ENCODE measurements at places on chromosomes 5 and 9.

GRCh38 chr9:72155301-72155700 is 6.1 kb downstream of the GDA start:
- no peak for DNase-seq

DNA sequence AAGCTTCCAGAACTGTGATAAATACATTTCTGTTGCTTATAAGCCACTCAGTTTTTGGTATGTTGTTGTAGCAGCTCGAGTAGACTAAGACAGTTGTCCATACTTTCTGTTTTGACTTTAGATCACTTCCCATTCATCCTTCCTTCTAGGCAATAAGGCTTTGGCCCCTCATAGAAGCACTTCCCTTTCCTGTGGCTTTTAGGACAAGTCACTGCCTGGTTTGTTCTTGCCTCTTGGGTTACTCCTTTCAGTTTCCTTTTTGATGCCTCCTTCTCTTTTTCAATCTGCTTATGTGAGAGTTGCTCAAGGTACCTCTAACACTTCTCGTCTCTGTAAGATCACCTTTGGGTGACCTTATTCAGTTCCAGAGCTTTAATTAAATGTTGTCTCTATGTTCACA is 72.4 kb upstream of the NTRK2 start:
- DNase-seq, result no peak

DNA sequence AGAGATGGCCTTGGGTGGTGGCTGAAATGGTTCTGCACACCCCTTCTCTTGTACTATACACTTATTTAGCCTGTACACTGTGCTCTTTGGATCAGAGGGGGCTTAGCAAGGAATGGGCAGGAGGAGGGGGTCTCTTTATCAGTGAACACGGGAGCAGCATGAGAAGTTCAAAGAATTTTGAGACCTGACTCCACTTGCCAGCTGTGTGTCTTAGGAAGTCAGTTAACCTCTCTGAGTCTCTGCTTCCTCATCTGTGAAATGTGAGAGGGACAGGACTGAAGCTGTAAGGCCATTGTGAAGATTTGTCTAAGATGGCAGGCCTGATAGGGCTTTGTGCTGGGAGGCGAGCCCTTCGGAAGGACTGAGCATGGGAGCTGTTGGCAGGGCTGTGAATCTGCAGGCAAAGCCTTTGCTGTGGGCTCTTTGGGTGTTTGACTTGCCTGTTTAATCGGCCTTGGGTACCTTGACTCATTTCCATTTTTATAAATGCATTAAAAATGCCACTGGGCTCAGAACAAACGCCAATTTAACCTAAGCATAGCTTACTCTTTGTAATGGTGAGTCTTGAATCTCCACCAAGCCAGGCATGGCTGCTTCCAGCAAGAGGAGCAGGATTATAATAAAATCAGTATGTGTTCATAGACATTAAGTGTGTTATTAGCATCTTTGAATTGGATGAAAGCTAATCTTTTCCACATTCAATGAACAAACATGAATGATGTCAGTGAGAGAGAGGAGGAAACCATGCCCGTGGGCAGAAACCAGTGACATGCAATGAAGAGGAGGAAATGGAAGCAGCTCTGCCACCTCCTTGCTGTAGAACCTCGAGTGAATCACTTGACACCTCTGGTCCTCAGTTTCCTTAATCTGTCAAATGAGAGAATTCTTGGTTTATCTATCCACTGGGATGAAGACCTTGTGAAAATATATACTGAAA is 89.4 kb downstream of the MACROH2A1 start:
- no peak for DNase-seq

- no peak for DNase-seq
Observed at GRCh38 chr9:128529191-128529590, 23.2 kb upstream of the SPTAN1 start.

GRCh38 chr5:9519537-9519936 is 26.3 kb downstream of the SEMA5A start:
- DNase-seq, result no peak

- DNase-seq, result no peak
Observed at GRCh38 chr9:95193067-95193466, 124.4 kb downstream of the FANCC start.

DNA sequence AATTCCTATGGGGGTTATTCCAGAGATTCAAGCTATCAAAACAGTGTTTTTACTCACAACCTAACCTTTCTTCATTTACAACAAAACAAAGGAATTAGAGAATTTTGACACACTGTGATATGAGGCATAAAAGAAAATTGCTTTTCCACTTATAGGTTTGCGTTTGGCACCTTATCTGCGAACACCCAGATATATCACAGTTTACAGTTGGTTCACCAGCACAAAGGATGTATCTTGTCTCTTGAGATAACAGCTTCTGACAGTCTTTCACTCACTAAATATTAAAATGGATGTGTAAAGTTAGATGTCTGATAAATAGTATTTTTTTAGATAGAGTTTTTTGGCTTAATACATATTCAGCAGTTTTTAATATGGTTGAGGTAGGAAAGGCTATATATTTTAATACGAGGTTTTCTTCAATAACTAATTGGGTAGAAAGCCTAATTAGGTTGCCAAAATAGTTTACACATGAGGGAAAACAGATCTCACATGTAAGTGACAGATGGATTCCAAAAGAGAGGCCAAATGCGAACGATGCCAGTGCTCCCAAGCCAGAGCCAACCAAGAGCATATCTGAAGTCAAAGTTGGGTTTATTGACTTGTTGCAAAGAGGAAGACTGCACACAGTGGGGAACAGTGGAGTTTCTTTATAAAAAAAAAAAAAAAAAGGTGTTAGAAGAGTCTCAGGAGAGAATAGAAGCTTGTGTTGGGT is 1495.2 kb downstream of the MAT2B start:
- DNase-seq, result no peak

DNA sequence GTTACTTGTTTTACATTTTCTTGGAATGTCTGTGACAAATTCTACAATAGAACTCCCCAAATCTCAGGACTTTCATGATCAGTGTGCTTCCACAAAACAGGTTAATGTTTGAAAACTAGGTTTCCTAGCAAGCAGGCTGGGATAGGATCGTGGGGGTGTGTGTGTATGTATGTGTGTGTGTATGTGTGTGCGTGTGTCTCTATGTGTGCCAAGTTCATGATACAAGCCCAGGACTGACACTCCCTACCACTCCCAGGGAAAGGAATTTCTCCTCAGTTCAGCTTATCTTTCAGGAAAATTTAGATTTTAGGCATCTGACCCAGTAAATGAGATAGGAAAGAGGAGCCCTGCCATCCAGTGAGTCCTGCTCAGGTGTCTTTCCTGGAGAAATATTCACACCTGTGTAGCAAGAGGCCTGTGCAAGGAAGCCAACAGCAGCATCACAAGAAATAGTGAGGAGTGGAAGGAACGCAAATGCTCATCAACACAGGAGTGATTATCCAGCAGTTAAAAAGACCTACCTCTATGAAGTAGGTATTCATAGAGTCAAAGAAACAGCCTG is 13.8 kb upstream of the ABLIM3 start:
- no peak for DNase-seq

GRCh38 chr5:1835431-1835830 is 34.2 kb downstream of the NDUFS6 start:
- no peak for DNase-seq

DNA sequence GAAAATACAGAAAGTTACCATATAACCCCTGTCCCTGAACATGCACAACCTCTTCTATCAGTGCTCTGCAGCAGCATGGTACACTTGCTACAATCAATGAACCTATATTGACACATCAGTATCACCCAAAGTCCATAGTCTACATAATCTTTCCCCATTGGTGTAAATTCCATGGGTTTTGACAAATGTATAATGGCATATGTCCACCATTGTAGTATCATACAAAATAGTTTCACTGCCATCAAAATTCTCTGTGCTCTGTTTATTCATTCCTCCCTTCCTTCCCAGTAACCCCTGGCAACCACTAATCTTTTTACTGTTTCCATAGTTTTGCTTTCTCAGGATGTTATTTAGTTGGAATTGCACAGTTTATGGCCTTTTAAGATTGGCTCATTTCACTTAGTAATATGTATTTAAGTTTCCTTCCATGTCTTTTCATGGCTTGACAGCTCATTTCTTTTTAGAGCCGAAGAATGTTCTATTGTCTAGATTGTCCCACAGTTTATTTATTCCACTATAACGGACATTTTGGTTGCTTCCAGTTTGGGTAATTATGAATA is 1707.0 kb downstream of the EFNA5 start:
- no peak for DNase-seq

DNA sequence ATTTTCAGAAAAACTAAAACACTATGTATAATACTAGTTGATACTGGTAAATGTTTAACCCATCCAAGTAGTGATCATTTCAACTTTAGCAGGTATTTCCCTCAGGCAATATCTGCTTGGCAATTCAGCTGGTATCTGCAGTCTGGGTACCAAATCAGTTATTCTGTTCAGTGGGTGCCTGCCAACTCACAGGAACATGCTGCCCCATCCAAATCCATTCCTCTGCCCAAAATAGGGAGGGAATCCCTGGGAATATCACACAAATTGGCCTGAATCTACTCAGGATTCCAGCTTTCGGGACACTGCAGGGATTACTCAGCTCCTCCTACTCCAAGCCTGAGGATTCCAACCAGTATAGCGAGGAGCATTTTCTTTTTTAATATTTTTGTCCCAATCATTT is 61.7 kb upstream of the PDE4D start:
- DNase-seq, result no peak

- no peak for DNase-seq
Observed at GRCh38 chr9:107855164-107855563, 365.6 kb upstream of the KLF4 start.

DNA sequence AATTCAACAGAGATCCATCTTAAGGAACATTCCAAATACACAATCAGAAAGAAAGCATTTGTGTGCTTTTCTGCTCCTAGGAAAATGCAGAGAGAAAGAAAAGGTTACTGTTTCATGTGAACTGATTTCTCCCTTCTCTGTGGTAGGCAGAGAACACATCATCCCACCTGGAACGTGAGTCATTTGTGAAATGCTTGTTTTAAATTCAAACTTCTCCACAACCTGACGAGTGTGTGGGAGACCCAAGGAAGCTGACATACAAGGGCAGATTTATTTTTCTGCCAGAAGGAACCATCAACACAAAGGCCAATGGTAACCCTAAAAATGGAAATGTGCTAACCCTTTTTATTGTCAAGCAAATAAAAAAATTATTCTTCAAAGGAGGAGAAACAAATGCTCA is 156.4 kb downstream of the EFNA5 start:
- no peak for DNase-seq

- DNase-seq, result no peak
Observed at GRCh38 chr5:121086671-121087070, 622.6 kb downstream of the PRR16 start.

DNA sequence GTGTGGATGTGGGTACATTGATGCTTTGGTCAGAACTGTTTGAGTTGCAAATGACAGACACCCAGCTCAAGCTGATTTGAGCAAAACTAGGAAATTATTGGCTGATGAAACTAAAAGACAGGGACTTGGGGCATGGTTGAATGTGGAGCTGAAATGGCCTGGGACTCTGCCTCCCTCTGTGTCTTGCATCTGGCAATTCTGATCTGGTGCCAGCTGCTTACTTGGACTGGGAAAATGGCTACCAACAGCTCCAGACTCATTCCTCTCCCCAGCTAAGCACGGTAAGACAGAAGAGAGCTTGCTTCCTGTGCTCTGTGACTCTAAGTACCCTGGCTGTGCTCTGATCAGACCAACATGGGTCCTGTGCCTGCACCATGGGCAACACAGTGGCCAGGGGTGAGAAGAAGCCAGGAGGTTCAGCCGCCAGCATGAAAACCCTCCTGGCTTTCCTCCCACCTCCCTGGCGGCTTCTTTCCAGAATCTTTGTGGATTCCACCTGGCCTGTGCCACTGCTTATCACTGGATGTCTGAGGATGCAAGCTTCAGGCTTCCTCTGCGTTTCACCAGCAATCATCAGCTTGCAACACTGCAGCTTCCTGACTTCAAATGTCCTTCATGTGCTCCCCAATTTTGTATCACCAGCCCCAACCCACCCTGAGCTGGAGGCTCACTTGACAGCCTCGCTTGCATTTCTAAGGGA is 44.1 kb downstream of the C5orf15 start:
- no peak for DNase-seq

DNA sequence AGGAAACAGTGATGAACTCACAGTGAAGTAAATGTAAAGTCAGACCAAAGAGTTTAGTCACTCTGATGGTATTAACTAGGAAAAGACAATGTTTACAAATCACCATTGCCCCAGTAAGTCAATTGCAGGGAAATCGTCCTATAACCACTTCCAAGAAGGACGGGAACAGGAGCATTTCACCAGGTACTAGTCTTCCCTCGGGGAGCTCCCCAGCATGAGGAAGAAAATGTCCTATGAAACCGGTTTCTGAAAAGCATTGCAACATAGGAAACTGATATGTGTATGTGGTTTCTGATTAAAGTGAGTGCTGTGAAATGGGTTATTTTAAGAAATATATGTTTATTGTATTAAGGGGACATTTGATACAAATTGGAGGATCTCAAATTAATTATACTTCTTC is 626.7 kb upstream of the ADAMTS16 start:
- DNase-seq, result no peak

GRCh38 chr5:44875661-44876605 is 67.2 kb downstream of the MRPS30 start:
- no peak for DNase-seq

- DNase-seq, result no peak
Observed at GRCh38 chr5:80406980-80407734, 707 bp upstream of the ZFYVE16 start.

DNA sequence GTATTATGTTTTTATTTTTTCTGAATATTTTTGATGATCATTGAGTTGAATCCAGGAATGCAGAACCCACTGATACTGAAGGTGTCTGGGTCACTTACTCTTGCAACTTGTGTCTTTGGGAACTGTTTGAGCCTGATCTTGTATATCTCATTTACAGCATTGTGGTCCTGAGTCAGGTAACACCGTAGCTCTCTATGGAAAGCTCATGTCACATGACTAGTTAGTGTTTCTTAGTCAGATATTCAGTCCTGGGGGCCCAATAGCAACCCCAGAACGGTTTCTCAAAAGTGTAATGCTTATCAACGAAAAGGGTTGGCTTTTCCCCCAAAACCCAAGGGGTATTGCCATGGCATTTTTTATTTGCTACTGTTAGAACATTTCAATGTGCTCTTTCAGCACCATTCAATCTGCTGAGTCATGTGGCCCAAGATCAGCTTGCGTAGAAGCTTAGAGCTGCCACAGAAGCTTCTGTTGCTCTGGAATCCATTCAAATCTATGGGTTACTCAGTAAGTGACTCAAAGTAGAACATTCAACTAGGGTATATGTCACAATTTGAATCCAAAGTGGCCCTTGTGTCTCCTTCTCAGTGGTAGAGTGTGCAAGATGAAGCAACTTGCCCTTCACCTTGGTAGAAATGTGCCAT is 12.1 kb upstream of the PTAR1 start:
- no peak for DNase-seq

GRCh38 chr5:91024727-91025126 is 358.4 kb downstream of the ARRDC3 start:
- no peak for DNase-seq
